Esophagus muscularis mucosa (tissue), 4 donors: ENCODE measurements at places on chromosomes 12 and 14. TPM values are rescaled to one million over a fixed set of nuclear protein-coding genes. Genes with fewer than 3 reads are reported as not detected.

Gene KRT74
- not detected for total RNA-seq

Gene CELA1
- total RNA-seq = not detected

Gene GDF3
- total RNA-seq = 0.40 TPM

Gene AVPR1A
- total RNA-seq = 1.2 TPM

GRCh38 chr12:8639936-8640335 lies 22.7 kb downstream of the MFAP5 start:
- no peak for DNase-seq

GRCh38 chr14:96747006-96747405 lies 50.2 kb upstream of the VRK1 start:
- DNase-seq = no peak

DNA sequence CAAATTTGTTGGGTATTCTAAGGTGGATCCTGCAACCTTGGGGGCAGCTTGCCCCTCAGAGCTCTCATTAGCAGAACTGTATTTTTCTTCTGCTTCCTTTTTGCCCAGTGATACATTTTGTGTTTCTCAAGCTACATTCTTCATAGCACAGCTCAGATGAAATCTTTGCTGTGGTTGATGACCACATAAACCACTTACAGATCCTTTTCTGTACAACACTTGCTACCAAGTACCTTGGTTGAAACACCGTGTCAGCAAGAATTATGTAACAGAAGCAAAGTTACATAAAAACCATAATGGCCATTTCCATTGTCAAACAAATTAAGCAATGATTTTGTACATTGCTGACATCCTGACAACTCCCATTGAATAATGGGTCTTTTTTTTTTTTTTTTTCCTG lies 9.7 kb upstream of the PLBD1 start:
- no peak for DNase-seq

DNA sequence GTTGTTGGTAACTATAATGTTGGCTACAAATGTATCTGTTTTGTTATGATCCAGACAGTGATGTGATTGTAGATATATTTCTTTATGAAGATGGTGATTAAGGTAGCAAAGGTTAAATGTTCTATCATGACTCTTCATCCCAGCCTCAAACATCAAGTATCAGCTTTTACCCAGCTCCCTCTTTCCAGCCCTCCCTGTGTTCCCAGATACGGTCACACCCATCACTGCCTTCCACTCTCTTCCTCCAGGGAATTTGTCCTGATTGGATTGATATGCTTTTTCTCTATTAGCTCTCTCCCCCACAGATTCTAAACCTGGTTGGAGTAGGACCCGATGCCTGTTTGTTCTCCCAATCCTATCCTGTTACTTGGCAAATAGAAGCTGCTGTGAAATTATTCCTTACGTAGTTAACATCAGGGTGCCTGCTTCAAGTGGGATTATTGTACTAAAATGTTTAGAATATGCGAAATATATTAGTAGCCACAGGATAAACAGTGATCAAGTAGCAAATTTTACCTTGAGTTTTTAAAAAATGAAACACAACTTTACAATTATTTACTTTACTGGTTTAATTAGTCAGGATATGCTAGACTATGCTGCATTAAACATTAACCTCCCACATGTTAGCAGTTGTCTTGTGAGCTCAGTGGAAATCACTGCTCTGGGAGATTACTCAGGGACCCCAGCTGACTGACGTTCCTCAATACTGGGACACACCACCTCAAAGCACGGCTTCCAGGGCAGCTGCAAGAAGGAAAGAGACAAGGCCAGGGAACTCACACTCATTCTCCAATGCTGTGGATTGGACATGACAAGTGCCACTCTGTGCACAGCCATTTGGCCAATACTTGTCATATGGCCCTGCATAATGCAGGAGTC lies 165.3 kb downstream of the ALX1 start:
- DNase-seq = no peak

DNA sequence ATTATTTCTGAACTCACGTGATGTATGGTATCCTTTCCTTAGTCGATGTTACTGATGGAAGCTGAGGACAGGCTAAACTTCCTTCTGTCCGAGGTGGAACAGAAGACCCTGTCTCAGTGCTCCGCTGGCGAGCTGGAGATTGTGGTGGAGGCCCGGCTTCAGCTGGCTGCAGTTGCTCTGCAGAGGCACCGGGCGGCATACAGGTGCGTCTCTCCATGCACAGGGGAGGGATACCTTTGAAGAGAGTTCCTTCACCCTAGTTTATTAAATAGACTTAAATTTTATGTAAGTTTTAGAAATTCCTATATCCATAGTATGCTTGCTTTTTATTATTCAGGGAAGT lies 186.7 kb upstream of the NEDD1 start:
- no peak for DNase-seq

DNA sequence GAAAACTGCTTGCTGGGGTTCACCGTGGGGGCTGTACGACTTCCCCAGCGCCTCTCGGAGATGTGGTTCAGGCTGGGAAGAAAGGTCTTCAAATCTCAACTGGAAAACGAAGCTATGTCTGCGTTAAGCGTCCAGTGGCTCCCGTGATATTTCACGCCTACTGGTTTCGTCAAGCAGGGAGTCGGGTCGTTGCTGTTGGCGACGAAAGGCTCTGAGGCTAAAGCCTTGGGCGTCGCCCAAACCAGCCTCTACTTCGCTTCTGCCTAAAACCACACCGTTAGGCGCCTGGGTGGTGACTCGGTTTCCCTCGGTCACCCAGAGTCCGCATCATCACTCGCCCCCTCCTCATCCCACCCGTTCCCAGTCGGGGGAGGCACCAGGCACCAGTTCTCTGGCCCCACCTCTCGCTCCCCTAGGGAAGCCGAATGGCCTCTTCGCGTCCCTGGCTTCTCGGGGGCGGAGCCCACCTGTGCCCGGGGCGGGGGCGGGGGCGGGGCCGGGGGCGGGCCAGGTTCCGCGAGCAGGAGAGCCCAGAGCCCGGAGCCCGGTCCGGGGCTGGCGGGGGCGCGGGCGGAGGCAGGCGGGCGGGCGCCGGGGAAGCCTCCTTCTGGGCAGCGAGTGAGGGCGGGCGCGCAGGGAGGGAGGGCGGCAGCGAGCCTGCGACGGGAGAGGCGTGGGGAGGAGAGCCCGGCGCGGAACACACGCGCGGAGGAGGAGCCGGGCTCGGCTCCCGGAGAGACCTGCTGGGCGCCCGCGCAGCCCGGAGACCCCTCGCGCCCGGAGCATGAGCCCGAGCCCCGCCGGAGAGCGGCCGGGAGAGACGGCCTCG lies at the start of gene B4GALNT3:
TSS of gene B4GALNT3 (plus strand) at position 510 of the 829 bp plus-strand sequence. CDS start 438 bp downstream, outside the sequence.
- no peak for DNase-seq

- no peak for DNase-seq
Measured at GRCh38 chr12:26268841-26269561, 73.6 kb downstream of the SSPN start.

DNA sequence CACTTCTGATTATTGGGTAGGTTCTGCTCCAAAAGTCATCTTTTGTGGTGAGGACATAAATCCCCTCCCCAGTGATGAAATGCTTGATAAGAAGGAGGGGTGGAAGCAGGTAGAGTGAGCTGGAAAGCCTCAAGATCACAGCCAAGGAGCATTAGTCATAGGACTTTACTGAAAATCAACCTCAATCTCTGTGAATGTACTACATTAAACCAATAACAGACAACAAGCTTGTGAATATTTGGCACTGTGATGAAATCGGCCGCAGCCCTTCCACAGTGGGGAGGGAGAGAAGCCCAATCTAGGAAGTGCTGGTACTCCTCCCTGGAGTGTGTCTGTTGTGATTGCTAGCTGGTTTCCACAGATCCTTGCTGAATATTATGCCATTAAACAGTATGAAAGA lies 41.2 kb upstream of the PTCSC3 start:
- no peak for DNase-seq

DNA sequence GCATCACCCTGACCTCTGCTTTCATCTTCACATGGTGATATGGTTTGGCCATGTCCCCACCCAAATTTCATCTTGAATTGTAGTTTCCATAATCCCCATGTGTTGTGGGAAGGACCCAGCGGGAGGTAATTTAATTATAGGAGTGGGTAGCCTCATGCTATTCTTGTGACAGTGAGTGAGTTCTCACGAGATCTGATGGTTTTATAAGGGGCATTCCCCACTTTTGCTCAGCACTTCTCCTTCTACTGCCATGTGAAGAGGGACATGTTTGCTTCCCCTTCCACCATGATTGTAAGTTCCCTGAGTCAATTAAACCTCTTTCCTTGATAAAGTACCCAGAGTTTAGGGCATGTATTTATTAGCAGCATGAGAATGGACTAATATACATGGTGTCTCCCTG lies 38.2 kb downstream of the TMBIM6 start:
- no peak for DNase-seq

- DNase-seq = no peak
Measured at GRCh38 chr14:56532546-56532945, 47.1 kb upstream of the TMEM260 start.

GRCh38 chr14:74946659-74947281 lies 8.6 kb downstream of the PGF start:
- DNase-seq = no peak

DNA sequence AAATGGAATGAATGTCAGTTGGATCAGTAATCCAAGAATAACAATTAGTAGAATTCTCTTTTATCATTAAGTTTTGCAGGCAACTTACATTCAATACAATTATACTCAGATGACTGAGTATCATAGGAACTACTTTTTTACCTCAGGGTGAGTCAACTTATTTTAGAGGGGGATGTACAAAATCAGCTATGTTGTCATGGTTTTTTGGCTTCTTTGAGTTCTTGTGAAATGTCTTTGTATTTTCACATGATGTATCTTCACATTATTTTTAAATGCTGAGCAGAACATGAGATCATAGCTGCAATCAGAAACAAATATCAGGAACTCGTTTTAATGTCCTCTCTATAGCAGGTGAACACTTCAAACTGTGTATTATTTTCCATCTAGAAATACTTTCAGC lies 65.3 kb upstream of the PTPRR start:
- DNase-seq = no peak

- no peak for DNase-seq
Measured at GRCh38 chr12:57850854-57851430, 4.4 kb upstream of the CTDSP2 start.

DNA sequence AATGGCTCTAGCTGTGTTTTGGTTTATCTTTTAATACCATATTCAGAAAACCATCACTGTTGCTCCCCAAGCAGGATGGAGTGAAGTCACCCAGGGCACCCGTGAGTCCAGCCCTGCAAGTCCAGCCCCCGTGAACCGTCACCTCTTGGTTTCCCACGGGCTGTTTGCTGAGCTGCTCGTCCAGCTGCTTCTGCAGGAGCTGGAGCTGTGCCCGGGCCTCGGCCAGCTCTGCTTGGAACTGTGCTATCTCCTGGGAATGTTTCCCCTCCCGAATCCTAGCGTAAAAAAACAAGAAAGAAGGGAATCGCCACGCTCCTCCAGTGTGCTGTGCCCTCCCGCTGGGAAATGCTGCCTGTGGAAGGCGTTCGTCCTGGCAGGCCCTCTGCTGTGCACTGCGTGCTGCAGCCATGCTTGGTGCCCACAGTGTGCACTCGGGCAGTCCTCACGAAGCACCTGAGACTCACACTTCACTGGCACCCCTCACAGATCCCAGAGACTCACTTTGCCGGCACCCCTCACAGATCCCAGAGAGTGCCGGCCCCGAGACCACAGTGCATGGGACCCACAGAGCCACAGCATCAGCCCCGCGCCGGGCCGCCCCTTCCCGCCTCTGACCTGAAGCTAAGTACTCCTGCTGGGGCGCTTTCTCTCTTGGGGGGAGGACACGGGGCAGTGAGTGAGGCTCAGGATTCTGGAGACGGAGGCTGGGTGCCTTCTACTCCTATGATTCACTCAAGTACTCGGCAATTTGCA lies 15.4 kb upstream of the ANKLE2 start:
- no peak for DNase-seq

- DNase-seq = no peak
Measured at GRCh38 chr14:85191986-85192385, 338.0 kb upstream of the FLRT2 start.

DNA sequence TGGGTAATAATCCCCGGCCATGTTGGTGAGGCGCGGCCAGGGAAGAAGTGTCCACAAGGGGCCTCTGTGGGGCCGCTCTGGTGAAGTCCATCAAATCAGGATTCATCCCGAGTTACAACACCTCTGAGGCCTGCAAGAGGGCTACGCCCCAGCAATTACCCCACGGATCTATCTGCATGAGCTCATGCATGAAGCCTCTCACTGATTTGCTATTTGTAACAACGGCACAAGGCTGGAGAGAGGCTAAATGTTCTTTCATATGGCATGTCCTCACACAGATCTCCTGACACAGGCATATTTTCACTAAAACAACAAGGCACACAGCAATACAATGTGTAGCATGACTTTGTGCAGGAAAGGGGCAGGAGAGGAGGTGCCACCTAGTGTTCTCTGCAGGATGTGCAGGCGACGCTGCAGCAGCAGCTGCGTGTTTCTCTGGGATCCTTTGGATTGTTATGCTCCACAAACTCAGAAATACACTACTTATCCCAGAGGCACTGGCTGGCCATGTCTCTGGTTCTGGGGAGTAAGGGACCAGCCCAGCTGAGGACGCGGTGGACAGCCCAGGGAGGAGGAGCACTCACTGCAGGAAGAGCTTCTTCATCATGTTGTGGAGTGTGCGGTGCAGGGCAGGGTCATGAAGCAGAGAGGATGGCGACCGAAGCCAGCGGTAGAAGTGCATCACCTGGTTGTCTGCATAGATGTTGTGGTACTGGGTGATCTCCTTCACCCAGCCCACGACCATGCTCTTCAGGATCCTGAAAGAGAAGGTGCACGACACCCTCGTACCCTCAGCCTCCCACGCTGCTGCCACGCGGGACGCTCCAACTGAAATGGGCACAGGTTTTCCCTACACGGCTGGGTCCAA lies 20.2 kb downstream of the P2RX2 start:
- no peak for DNase-seq

DNA sequence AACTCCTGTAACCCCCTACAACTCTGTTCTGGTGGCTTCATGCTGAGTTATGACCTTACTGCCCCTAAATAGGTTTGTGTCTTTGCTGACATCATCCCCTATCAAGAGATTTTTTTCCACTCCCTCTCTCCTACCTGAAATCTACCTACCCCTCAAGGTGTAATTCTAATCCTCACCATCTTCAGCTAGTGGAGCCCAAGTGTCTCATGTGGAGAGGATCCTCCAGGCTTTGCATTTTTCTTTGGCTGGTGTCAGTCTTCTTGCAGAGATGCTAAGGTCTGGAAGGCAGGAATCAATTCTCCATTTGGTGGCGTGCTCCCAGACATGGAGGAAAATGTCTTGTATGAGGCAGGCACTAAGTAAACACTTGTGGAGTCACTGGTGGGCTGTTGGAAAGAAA lies 74.8 kb upstream of the PRMT8 start:
- DNase-seq = no peak

GRCh38 chr14:55641290-55641689 lies 61.3 kb downstream of the KTN1 start:
- DNase-seq = no peak

DNA sequence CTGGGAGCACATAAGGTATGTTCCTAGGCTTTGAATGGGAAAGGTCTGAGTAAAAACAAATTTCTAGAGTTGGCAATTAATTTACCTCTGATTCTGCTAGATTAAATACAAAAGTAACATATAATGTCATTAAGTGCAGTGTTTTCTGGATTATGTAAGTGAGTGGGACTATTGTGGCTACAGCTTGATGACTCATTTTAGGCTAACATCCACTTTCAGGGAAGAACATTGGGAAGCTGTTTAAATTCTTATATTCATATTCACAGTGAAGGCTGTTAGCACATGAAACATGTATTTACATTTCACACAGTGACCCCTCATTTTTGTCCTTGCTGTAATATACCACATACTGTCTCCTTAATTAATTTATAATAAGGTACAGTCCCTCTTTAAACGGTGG lies 13.2 kb upstream of the BMAL2 start:
- DNase-seq = no peak

- DNase-seq = no peak
Measured at GRCh38 chr12:76197283-76197682, 112.8 kb upstream of the NAP1L1 start.
